ENCODE measurements at places on chromosomes 4 and X.

DNA sequence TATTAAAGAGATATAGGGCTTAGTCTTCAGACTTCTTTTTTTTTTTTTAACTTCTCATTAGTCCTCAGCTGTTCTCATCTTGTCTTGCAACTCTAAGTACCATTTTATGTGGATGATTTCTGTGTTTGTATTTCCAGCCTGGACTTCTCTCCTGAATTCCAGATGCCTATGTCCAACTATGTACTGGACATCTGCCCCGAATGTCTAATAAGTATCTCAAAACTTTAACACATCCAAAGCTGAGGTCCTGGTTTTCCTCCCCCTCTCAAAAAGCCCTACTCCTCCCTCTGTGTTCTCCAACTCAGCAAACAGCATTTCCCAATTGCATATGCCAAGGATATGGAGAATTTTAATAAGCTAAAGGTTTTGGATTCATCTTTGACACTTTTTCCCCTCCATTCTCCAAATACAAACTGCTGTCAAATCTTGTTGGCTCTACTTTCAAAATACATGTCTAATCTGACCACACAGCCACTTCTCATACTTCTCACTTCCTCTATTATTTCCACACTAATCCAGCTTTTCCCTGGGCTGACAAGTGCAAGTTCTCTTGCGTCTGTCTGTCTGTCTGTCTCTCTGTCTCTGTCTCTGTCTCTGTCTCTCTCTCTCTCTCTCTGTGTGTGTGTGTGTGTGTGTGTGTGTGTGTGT, 79.8 kb downstream of the CLCN5 start:
- no peak for DNase-seq

- DNase-seq: no peak
These were observed 17.3 kb upstream of the CCDC149 start for GRCh38 chr4:24930151-24930550.

DNA sequence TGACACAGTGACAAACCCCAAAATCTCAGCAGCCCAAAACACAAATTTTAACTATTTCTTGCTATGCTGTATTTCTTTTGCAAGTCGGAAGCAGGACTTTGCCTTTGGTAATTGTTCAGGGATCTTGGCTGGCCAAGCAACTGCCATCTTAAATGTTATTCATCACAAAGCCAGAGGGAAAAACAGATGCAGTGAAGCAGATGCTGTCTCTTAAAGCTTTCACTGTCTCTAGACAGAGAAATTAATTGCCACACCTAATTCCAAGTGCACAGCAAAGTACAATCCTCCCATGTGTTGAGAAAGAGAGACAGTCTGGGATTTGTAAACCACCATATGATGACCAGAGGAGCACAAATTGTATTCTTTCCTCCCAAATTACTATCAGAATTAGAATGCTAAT, 30.0 kb upstream of the GALNT7 start:
- DNase-seq: no peak

DNA sequence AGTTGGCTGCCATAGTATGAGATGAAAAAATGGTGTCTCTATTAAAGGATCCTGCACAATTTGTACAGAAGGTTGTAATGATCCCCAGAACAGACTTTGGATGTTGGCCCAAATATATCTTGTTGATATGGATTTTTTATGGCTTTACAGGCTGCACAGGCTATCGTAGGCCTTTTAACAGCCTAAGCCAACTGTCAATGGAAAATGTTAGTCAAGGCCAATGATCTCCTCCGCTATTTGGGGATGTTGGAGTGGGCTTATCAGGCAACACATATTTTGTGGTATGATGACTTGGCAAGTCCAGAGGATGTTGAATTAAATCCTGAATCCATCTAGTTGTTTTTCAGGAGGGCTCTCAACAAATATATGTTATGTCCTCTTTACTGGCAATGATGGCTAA, 42.1 kb downstream of the ZCCHC13 start:
- no peak for DNase-seq

DNA sequence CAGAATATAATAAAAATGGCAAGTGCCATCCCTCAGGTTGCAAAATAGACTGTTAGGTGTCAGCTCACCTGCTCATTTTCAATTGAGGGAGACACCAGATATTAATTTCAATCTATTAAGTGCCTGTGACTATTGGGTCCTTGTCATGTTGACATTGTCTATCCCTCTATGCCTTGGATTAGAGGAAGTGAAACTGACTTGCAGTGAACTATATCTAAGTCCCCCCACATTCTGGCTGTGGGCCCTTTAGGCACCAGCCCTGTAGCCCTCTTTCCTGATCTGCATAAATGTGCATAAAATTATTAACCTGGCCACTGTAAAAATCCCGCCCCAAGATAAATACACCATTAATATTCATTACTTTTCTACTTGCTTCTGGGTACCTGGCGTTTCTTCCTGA, 293.0 kb upstream of the CLNK start:
- DNase-seq: no peak

DNA sequence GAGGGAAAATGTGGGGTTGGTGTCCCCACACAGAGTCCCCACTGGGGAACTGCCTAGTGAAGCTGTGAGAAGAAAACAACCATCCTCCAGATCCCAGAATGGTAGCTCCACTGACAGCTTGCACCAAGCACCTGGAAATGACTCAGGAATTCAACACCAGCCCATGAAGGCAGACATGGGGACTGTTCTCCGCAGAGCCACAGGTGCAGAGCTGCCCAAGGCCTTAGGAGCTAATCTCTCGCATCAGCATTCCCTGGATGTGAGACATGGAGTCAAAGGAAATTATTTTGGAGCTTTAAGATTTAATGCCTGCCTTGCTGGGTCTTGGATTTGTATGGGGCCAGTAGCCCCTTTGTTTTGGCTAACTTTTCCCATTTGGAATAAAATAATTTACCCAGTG, 367.9 kb downstream of the FAM133A start:
- DNase-seq: no peak

DNA sequence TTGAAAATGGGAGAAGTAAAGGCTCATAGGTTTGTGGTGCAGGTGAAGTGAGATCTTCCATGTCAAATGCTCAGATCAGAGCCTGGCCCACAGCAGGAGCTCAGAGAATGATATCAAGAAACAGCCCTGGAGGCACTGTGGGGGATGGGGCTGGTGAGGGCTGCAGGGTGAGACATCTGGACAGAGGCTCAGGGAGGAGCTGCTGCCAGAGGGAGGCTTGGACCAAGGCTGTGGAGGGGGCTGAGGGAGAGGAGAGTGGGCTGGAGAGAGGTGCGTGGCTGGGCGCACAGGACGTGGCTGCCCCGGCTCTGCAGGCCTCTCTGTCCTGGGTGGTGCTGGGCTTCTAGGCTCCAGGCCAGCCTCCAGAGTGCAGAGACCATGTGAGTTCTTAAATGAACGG, 5.6 kb downstream of the SORCS2 start:
- DNase-seq: no peak

DNA sequence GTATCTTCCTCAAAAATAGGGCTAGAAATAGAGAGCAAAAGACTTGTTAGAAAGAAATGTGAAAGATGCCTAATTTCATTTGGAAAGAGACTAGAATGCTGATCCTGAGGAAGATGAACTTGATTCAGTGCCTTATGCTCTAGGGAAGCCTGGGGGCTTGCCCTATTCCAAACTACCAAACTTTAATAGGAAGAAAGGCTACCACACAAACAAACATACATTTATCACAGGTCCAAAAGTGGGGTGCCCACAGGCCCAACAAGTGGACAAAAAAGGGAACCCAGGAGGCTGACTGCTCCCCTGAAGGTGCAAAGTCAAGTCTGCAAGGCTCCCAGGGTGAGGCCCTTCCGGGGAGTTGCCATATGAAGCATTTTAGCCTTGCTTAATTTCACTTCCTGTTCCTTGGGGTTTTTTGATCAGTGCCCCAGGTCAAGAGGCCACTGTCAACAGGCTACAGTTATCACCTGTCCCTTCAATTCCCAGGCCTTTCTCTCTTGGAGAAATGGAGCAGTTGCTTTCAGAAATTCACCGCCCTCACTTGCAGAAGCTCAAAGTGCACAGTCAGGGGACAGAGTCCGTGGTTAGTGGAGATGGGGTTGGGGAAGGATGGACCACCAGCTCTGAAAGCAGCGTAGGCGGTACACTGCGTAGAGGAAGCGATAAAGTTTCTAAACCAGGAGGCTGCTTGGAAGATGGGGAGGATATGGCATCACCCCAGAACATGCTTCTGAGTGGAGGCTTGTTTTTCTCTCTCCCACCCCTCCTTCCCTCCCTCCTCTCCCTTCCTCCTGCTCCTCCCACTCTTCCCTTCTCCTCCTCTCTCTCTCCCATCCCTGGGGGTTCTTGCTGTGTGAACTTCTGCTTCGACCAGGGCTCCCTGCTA, 36.4 kb downstream of the TMEM154 start:
- DNase-seq: no peak

DNA sequence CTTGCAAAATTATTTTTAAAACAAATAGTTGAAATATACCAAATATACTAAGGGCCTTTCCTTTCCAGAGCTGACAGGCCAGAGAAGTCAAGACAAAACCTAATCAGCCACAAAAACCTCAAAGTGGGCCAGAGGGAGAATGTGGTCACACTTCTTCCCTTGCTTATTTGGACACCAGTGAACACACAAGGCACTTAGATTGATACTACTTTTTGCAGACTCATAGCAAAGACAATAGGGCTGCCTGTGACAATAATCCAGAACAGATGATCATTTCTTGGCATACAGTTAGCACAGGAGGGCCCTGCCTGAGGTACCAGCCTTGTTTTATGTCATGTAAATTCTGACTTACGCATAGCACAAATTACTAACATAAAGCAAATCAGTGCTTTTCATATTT, 215.7 kb upstream of the NEIL3 start:
- DNase-seq: no peak

DNA sequence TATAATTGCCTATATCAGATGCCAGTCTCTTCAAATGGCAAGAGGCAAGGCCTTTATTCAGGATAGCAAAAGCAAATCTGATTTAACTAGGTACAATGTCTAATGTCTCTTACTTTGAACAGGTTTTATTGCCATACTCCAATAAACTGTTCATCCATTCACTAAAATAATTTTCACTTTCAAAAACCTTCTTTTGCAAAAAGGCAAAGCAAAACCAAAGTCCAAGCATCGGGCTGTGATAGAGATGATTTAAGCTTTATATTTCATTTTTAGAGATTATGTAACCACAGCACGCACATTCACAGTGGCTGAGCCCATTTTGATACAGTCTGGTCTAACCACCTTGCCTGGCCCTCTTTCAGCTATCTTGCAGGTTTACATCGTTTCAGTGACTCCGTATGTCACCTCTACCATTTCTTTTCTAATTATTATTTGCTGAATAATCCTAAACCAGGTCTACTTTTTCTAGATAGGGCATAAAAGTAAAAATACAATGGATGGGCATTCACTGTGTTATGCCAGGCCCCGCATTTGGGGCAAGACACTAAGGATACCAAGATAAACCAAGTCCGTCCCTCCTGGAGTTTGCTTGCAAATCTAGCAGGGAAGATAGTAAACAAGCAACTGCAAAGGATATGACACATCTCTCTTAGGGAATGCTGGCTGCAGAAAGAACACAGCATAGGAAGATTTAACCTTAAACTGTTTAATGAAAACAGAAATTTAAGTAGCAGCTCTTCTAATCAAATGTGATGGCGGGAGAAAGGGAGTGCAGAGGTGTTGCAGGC, 1.8 kb downstream of the CASP3 start:
- no peak for DNase-seq

DNA sequence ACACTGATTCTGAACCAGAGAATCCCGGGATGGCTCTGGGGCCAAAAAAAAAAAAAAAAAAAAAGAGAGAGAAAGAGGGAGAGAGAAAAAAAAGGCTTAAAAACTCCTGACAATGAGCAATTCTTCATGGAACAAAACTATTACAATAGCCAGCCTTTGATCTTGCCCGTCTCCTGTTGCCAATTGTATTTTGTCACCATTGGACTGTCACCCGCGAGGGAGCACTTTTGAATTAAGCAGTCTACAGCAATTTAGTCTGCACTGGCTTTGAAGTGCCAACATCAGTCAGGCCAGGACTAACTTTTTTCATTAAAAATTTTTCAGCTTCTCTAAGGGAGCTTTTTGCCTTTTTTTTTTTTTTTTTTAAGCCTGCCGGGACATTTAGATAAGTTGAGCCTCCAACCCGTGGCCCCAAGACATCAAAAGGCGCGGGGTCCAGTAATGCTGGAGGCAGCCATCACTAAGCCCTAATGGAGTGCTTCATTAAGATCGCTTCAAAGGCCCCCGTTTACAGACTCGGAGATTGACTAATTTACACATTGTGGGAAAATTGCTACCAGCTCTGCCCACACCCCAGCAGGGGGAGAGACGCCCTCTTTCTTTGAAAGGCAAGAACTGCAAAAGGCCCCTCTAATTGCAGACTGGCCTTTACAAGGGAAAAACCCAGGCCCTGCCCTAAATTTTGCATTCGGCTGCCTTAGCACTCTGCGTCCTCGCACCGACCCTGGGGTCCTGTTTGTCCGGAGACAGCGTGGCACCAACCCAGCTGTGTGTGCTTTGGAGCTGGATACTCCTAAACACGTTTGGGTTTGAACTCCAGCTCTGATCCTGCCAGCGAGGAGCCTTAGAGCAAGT, 98.1 kb upstream of the MSX1 start:
- no peak for DNase-seq

DNA sequence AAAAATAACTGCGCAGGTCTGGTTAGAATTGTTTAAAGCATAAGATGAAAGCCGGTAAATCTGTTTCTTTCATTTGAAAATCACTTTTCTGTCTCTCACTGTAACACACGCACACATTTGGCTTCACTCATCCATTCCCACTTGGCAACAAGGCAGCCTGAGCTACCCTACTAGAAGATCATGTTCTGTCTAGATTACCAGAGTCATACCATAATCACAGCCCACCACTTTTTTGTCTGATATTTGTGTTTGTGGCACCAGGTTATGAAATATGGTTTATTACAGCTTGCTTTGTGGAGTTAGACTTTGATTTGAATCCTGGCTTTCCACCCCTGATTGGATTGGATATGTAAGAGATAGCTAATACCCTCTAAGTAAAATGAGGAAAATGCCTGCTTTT, 2.2 kb downstream of the USO1 start:
- DNase-seq: no peak

GRCh38 chr4:168129046-168129772, 36.9 kb downstream of the ANXA10 start:
- DNase-seq: no peak

GRCh38 chr4:66123190-66123589, 452.9 kb upstream of the EPHA5 start:
- no peak for DNase-seq

GRCh38 chr4:118723369-118723768, 38.2 kb downstream of the METTL14 start:
- no peak for DNase-seq

DNA sequence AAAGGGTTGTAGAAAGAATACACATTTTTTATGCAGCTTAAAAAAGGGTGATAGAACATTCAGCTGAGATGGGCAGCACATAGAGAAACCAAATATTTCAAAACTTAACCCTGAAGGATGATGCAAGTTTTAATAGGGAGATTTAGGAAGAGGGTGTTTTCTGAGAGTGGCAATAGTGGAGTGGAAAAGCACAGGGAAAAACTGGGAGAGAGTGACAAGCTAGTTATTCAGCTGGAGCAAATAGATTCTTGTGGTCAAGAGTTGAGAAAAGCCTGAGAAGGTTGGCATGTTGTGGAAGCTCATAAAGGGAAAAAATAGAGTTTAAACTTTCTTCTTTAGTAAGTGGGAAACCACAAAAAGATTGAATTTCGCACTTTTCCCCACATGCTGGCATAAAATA, 359.6 kb upstream of the PITX2 start:
- peak; percentile 21 for DNase-seq
